HTR-8/SVneo (cell line): ENCODE measurements at places on chromosomes 6 and 20.
A peak's percentile ranks its signal among the peaks of the same experiment; 100 is the strongest.

DNA sequence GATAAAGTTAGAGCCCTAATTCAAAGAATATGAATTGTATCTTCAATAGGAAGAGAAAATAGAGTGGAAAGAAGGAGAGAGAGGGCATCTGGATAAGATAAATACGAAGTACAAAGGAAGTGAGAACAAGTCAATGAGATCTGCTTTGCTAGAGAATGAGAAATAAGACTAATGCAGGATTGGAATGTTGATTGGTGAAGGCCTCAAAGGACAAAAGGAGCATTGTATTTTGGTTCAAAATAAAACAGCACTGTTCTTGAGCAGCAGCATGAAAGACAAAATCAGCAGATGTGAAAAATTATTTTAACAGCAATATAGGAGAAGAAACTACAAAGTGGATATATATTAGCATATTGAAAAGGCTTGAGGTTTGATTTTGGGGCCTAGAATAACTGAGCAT, 5.1 kb upstream of the TMEM244 start:
- DNase-seq = no peak

DNA sequence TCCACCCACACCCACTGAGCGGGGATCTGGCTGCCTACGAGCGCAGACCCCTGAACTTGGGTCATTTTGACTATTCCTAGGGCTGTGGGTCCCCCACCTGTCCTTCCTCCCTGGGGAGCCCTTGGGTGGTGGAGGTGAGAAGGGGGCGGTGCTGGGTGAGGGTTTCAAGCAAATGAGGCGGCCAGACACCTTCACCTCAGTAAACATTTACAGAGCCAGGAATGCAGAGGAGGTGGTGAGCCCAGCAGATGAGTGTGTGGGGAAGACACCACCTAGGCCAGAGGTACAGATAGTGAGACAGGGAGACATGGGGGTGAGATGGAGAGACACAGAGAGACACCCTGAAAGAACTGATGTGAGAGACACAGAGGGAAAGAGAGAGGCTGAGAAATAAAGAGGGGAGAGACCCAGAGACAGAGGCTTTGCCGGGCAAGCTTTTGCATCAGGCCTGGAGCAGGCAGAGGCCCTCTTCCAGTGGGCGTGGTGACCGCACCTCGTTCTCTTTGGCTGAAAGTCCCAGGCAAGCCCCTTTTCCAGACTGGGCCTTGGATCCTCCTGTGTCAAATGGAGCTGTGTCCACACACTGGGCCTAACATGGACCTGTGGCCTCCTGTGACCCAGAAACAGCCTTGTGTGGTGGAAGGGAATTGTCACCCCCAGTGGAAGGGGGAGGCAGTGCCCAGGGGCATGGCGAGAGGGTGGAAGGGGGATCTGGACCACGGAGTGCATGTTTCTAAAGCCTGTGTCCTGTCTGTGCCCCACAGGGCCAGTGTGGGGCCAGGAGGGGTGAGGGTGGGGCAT, 29.7 kb downstream of the CEBPB start:
- no peak for DNase-seq

GRCh38 chr6:47502920-47503319, 25.3 kb downstream of the CD2AP start:
- DNase-seq = no peak

GRCh38 chr6:113994934-113995342, 24.0 kb upstream of the HDAC2 start:
- peak; percentile 84 for DNase-seq

GRCh38 chr6:135566311-135567068, 69.0 kb upstream of the AHI1 start:
- no peak for DNase-seq

DNA sequence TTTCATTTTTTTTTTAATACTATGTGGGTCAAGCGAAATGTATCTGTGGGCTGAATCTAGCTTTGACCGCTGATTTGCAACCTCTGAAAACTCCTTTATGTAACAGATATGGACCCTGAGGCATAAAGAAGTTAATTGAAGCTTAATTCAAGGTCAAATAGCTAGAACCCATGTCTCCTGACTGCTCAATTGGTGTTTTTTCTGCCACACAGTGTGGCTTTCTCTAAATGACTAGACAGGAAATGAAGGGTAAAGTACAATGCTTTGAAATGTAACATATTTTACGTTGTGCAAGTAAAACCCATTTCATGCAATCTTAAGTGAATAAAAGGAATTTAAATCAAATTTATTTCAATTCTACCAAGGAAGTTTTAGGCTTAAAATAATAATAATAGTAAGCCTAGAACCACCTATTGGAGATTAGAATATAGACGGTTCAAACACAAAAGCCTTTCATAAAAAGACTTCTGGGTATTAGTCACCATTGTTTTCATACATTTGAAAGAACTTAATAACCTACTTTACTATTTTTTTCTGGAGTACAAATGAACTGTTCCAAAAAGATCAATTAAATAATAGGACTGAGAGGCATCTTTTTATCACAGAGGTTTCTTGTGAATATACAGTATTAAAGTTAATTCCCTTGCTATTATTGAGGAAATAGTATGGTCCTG, 279.8 kb downstream of the EPHA7 start:
- DNase-seq = no peak

- no peak for DNase-seq
Observed at GRCh38 chr20:5608104-5608441, 142.1 kb upstream of the SHLD1 start.

DNA sequence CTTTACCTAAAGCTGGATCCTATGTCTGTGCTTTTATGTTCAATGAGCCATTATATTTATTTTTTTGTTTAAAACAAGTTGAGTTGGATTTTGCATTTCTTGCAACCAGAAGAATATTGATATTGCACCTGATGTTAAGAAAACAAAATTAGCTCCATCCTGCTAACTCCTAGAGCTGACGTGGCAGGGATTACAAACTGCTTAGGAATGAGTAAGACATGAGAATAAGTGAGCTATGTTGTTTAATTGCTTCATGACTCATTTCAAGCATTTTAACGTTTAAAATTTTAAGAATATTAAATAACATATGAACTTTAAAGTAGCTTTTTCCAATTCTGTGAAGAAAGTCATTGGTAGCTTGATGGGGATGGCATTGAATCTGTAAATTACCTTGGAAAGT, 663.5 kb downstream of the EPM2A start:
- peak; percentile 8 for DNase-seq
